Fibroblast of skin of left biceps (primary cell): ENCODE measurements at places on chromosomes 1 and 21.

- DNase-seq = no peak
These were observed 81.9 kb upstream of the NR5A2 start for GRCh38 chr1:199945591-199945990.

- no peak for DNase-seq
These were observed 92.9 kb upstream of the TTC39A start for GRCh38 chr1:51423073-51423821.

GRCh38 chr1:178504286-178504685, 7.5 kb upstream of the CLEC20A start:
- no peak for DNase-seq

DNA sequence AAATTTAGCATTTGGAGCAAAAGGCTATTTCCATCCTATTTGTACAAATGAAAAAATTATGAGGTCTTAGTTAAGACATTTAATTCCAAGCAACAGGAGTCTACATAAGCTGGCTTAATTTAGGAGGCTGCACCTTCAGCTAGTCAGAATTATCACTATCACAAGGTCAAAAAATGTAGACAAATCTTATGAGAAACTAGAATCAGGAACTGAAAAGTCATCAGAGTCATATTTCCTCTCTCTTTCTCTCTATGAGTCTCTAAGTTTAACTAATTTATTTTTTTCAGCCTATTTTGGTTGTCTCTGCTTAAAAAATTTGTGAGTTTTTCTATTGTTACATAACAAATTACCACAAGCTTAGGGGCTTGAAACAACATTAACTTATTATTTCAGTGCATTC, 807.1 kb upstream of the PRMT6 start:
- DNase-seq = no peak

- DNase-seq = no peak
These were observed 109.7 kb upstream of the ACTRT2 start for GRCh38 chr1:2911421-2912178.

- DNase-seq = no peak
These were observed 34.0 kb downstream of the MX1 start for GRCh38 chr21:41459884-41460534.

DNA sequence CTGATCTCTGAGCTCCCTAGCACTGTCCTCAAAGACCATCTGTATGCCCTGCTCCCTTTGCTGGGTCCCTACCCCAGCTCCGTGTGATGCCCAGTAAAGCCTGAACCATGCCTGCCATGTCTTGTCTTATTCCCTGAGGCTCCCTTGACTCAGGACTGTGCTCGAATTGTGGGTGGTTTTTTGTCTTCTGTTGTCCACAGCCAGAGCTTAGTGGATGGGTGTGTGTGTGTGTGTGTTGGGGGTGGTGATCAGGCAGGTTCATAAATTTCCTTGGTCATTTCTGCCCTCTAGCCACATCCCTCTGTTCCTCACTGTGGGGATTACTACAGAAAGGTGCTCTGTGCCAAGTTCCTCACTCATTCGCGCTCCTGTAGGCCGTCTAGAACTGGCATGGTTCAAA, 5.7 kb downstream of the GSTM5 start:
- DNase-seq = no peak

DNA sequence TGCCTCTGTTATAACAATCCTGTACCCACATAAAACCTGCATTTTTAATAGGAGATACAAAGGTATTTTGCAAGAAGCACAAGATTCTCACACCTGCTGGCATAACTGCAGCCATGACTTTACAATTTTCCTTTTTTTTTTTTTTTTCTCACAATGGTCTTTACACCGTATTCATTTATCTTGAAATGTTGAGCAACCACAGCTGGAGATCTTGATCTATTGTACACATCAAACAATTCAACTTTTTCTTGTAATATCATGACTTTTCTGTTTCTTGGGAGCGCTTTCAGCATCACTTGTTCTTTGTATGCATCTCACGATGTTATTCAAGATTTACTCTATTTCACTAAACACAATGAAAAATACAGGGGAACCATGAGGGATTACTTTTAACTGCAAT, 651.4 kb downstream of the KCNT2 start:
- DNase-seq = no peak

GRCh38 chr1:25433389-25434186, 2.9 kb downstream of the MACO1 start:
- DNase-seq = no peak

GRCh38 chr1:110176299-110176956, 26.1 kb downstream of the SLC6A17 start:
- no peak for DNase-seq

DNA sequence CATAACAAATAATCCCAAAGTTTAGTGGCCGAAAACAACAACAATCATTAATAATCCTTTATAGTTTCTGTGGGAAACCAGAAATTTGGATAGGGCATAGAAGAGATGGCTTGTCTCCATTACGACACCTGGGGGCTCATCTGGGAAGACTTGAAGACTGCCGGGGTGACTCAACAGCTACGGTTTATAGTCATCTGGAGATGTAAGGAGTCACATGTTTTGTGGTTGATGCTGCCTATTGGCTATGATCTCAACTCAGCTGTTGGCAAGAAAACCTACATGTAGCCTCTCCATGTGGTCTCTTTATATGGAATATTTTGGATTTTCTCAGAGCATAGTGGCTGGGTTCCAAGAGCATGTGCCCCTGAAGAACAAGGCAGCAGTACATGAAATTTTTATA, 29.3 kb upstream of the TSPAN2 start:
- DNase-seq = peak; percentile 41

DNA sequence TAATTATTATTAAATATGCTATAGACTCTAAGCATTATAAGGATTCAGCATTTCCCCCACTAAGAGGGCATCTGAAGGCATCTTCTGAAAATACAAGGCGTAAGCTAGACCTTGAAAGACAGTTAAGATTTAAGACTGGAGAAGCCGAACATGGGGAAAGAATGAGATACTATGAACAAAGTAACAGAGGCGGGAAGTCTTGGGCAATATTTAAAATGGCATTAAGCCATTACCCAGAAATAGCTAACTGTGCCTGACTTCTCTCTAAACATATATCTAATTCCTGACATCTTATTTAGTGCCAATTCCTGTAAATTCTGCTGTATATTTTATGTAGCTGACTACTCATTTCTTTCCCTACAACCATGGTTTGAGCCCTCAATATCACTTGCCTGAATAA, 20.9 kb downstream of the DPH5 start:
- no peak for DNase-seq
